Stimulated activated CD8-positive, alpha-beta memory T cell treated with anti-CD3 and anti-CD28 coated beads, Interleukin-7, amount 100 ng/mL, for 1 hour (primary cell): ENCODE measurements at places on chromosomes 1 and 21.

DNA sequence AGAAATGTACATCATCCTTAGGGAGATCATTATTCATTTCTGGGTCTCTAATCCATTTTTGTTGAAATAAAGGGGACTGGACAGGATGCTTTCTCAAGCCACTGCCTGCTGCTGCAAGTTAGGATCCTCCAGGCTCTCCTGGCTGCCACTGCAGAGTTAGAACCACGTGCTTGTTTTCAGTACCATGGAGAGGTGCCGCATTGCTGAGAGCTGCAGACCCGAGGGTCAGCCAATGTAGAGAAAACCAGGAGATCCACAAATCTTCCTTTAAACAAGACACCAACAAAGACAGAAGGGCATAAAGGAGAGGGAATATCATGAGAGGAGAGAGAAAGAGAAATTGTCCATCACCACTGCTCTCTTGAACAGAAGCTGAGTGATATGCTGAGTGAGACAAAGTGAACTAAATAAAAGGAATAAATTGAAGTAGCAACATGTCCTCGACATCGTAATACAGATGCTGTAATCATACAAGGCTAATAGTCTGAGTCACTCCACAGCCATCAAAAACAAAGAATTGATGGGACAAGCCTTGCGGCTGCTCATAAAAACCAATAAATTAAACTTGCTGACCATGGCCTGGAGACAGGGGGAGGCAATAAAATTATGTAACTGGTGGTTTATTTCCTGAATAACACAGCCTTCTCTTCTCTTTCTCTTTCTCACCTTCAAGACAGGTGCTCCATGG lies 255.7 kb downstream of the OMA1 start:
- DNase-seq, result no peak

- no peak for DNase-seq
Observed at GRCh38 chr1:115873184-115873583, 32.3 kb upstream of the NHLH2 start.

DNA sequence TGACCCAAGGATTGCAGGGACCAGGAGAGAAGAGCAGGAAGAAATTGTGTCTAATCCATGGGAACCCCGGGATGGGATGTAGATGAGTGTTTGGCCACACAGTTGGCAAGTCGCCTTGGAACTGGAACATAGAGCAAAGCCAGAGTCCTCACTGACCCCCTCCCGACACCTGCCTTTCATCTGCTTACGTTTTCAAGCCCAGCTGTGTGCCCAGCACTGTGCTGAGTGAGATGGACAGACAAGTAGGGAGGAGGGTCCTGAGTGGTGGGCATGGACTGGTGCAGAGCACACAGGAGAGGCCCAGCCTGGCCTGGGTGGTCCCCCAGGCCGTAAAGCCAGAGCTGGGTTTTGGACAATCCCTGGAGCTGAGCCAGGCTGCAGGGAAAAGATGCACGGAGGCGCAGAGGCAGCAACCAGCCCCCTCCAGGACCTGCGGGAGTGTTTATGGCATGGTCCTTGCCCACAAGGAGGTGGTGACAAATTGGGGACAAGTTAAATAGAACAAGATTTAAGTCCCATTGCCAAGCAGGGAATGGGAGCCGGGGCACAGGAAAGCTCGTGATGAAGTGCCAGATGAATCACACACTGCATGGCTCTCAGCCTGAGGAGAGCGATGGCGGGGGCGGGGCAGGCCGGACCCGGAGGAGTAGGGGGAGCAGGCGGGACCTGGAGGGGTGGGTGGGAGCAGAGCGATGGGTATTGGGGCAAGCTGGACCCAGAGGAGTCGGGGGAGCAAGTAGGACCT lies 157.8 kb upstream of the VAMP3 start:
- DNase-seq, result no peak

DNA sequence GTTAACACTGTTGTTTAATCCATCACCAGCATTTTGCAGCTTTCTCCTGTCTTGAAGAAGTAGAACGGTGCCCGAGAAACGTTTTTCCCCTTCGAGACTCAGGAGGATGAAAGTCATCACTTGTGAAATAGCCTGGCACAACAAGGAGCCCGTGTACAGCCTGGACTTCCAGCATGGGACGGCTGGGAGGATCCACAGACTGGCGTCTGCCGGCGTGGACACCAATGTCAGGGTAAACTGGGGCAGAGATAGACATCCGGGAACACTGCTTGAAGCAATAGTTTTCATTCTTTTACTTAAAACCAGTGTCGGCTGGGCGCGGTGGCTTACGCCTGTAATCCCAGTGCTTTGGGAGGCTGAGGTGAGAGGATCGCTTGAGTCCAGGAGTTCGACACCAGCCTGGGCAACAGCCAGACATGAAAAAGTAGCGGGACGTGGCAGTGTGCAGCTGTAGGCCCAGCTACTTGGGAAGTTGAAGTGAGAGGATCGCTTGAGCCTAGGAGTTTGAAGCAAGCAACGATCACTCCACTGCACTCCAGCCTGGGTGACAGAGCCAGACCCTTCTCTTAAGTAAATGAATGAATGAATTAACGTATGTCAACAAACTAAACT lies 945 bp downstream of the CHAF1B start:
- DNase-seq, result no peak

GRCh38 chr1:168195199-168196135 lies 16.7 kb downstream of the TIPRL start:
- DNase-seq, result no peak

DNA sequence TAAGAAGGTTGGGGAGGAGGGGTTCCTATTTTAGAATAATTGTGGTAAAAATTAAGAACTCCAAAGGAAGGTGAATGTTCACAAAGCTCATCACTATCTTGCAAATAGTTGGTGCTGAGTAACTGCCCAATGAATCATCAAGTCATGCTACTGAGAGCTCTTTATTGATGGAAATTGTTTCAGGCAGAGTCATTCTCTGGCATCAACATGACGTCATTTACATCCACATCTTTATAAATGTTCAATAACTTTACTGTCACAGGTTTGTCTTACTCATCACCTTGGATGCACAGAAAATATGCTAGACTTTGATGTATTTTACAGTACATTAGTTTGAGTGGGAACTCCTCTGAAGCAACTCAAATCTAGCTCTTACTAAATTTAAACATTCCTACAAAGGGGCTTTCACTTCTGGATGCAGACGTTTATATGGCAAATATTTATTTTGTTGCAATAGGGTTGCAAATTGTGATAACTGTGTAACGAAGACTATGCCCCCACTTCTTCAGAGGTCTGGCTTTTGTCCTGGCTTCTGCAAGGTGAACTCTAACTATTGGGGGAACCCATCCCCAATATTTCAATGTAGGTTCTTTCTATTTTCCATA lies 273.7 kb upstream of the AJAP1 start:
- DNase-seq, result no peak
